ENCODE measurements at places on chromosomes 6 and 20. TPM values are rescaled to one million over a fixed set of nuclear protein-coding genes. Genes with fewer than 3 reads are reported as not detected.
A peak's percentile ranks its signal among the peaks of the same experiment; 100 is the strongest.

GRCh38 chr6:5684320-5685053 is 322.2 kb downstream of the NRN1 start:
- DNase-seq, result peak; percentile 53

- no peak for DNase-seq
Observed at GRCh38 chr20:57650266-57650665, 30.0 kb upstream of the ZBP1 start.

- no peak for DNase-seq
Observed at GRCh38 chr20:41392295-41392694, 25.7 kb upstream of the EMILIN3 start.

TRIM15 gene
- not detected for total RNA-seq

Data from PC-3 (cell line).